Right renal pelvis (tissue), 4 donors: ENCODE measurements at places on chromosomes 2 and 18. TPM values are rescaled to one million over a fixed set of nuclear protein-coding genes. Genes with fewer than 3 reads are reported as not detected.

ACTG2 gene
- polyA plus RNA-seq: 2.9 TPM

SULT1C4 gene
- 47.9 TPM for polyA plus RNA-seq

ACADL gene
- polyA plus RNA-seq: 18.4 TPM

GATA6 gene
- 11.8 TPM for polyA plus RNA-seq

VRK2 gene
- 23.1 TPM for polyA plus RNA-seq

ACTR3 gene
- polyA plus RNA-seq: 182 TPM

TMEM87B gene
- polyA plus RNA-seq: 22.1 TPM

DNA sequence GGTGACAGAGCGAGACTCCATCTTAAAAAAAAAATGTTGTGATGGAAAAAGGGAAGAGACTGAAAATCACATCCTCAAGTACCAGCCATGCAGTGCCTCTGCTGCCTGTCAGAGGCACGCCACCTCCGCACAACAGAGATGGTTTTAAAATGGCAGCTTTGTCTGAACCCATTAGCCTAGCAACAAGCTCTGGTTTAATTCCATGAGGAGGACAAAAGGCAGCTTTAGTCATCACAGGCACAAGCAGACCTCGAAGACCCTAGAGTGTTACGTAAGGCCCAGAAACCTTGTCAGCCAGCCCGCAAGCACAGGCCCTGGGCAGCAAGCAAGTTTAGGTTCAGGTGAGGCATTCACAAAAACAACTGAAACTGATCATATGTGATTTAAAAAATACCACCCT lies 10.4 kb downstream of the LCT start:
- no peak for DNase-seq

DNA sequence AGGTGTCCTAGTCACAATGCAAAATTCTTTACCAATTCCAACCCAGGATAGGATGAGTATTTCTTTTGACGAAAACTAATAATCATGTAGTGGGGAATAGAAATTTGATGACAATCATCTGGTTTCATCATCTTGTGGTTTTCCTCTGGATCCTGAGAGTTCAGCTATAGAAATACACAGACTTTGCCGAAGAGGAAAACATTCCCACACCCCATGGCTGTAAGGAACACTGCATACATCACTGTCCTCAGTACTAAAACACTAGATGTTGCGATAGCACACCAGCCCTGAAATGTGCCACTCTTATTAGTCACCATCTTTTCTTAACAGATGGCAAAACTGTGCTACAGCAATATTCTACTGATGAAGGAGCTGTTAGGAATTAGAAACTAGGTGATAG lies 29.4 kb downstream of the CERKL start:
- no peak for DNase-seq

GRCh38 chr2:241211276-241211675 lies 22.8 kb downstream of the ANO7 start:
- DNase-seq: no peak

DNA sequence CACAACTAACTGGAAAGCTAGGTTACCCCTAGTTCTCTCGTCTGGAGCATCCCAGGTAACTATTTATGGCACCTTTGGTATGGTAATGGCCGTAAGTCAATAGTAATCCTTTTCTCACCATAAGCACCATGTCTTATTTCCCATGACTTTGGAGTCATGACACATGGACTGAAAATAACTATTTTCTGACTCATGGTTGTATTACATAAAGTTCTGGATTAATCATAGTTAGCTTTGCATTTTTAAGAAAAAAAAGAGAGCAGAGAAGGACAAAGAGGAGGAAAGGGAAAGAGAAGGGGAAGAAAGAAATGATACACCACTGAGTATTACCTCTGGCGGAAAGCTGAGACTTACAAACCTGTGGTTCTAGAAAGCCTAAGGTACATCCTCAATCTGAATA lies 99.3 kb downstream of the BIN1 start:
- DNase-seq: no peak

GRCh38 chr2:172929644-172930043 lies 146.0 kb upstream of the MAP3K20 start:
- DNase-seq: no peak

GRCh38 chr2:156436497-156437085 lies 412 bp downstream of the GPD2 start:
- no peak for DNase-seq

- DNase-seq: no peak
Measured at GRCh38 chr2:149064856-149065630, 26.5 kb downstream of the LYPD6B start.

GRCh38 chr18:65788373-65788772 lies 37.6 kb downstream of the CDH7 start:
- no peak for DNase-seq
